ENCODE measurements at places on chromosomes 5 and 9.

GRCh38 chr9:34377404-34377746 is 677 bp upstream of the MYORG start:
- H3K4me3 ChIP-seq: peak overlapping the region; percentile 82
- H3K4me1 ChIP-seq: peaks cover 14% of the 10 kb centered on the region
- no peak overlapping the region for H3K27ac ChIP-seq
- H3K36me3 ChIP-seq: no peaks in the 10 kb centered on the region

DNA sequence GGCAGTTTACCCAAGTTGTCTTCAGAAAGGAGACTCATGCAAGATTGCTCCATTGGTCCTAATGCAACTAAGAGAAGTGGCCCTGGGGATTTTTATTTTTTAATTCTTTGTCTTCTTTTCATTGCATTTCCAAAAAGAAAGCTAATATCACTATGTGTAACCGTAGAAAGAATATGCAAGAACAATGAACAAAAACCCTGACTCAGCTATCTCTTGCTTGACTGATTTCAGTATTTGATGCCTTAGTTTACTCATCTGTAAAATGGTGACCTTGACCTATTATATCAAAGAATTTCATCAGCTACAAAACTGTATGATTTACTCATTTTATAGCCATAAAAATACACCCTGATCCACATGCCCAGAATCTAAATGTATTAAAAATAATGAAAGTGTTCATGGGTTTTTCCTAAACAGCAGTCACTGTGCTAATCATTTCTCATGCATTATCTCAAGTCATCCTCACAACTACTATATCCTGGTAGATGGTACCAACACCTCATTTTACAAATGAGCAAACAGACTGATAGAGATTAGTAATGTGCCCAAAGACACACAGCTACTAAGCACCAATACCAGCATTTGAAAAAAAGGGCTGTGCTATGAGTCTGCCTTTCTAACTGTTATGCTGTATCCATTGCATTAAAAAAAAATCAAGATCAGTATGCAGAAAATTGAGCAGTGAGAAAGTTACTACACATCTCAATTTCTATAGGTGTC is 185.7 kb downstream of the MLLT3 start:
- H3K36me3 ChIP-seq: no peaks in the 10 kb centered on the region
- DNase-seq: no peak
- H3K27ac ChIP-seq: no peak overlapping the region
- H3K4me3 ChIP-seq: no peak overlapping the region
- H3K27me3 ChIP-seq: no peaks in the 10 kb centered on the region

- no peak overlapping the region for H3K27ac ChIP-seq
- no peak overlapping the region for H3K4me3 ChIP-seq
- no peak for DNase-seq
- H3K4me1 ChIP-seq: no peaks in the 10 kb centered on the region
- no peaks in the 10 kb centered on the region for H3K36me3 ChIP-seq
Measured at GRCh38 chr5:16412556-16412955, 53.0 kb downstream of the ZNF622 start.

GRCh38 chr9:90855208-90855902 is 53.7 kb downstream of the SYK start:
- peaks cover 25% of the 10 kb centered on the region for H3K4me1 ChIP-seq
- no peak overlapping the region for H3K27ac ChIP-seq
- DNase-seq: no peak
- no peaks in the 10 kb centered on the region for H3K36me3 ChIP-seq
- no peak overlapping the region for H3K4me3 ChIP-seq

- no peak overlapping the region for H3K4me3 ChIP-seq
- no peaks in the 10 kb centered on the region for H3K27me3 ChIP-seq
- no peak for DNase-seq
- no peak overlapping the region for H3K27ac ChIP-seq
- no peaks in the 10 kb centered on the region for H3K36me3 ChIP-seq
- no peaks in the 10 kb centered on the region for H3K4me1 ChIP-seq
Measured at GRCh38 chr5:42828671-42829070, 17.0 kb upstream of the SELENOP start.

DNA sequence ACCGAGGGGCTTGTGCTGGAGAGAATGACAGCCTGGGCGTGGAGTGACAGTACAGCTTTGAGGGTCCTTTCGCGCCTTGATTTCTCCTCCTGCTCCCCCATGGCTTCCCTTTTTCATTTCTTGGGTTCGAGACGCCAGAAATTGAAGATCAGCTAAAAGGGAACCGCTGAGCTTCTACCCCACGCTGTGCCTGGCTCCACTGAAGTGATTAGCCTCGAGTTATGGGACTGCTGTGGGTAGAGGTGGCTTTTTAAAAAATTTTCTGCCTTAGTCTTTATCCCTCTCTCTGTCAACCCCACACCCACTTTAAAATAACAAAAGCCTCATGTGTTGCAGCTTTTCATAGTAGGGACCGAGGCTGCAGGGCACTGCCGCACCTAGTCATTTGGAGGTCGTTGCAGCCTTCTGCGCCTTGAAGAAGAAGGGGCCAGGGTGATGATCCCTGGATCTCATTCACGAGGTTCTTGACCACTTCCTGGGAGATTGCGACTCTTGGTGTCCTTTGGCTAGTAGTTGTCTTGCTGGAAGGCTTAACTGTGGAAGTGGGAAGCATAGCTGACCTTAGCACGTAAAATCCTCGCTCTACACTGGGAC is 603 bp downstream of the PPIP5K2 start:
- DNase-seq: peak; percentile 30
- no peaks in the 10 kb centered on the region for H3K36me3 ChIP-seq
- peaks cover 30% of the 10 kb centered on the region for H3K4me1 ChIP-seq

GRCh38 chr5:120464627-120465435 is 731 bp downstream of the PRR16 start:
- 0 out of 2 replicates have a peak, but pooled peaks cover 4% of the 10 kb centered on the region for H3K4me1 ChIP-seq
- peak; percentile 25 for DNase-seq
- no peak overlapping the region for H3K27ac ChIP-seq

DNA sequence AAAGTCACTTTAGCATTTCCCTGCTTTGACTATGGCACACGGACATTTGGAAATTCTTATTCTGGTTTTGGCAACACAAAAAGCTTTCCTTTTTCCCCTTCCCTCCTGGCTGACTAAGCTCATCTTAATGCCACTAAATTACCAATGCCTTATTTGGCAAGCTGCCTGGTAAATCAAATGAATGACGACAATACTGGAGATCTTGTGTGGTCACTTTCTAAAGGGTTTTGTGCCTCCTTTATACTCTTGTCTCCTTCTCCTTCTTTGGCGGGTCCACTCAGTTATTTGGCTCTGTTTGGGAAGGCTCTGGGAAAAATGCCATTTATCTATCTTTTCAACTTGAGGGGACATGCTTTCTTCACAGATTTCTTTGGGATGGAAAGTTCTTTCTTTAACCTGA is 34.9 kb downstream of the SH3GL2 start:
- no peaks in the 10 kb centered on the region for H3K27me3 ChIP-seq
- H3K27ac ChIP-seq: peak overlapping the region; percentile 75
- DNase-seq: peak; percentile 93

- H3K27me3 ChIP-seq: no peaks in the 10 kb centered on the region
- no peak overlapping the region for H3K27ac ChIP-seq
- H3K4me3 ChIP-seq: no peak overlapping the region
- DNase-seq: peak; percentile 81
Measured at GRCh38 chr9:32378993-32379729, 5.3 kb upstream of the ACO1 start.

- peaks cover 15% of the 10 kb centered on the region for H3K36me3 ChIP-seq
- no peak for DNase-seq
- H3K4me3 ChIP-seq: no peak overlapping the region
- H3K27me3 ChIP-seq: no peaks in the 10 kb centered on the region
- no peak overlapping the region for H3K27ac ChIP-seq
Measured at GRCh38 chr5:74722271-74722670, 37.2 kb downstream of the HEXB start.

DNA sequence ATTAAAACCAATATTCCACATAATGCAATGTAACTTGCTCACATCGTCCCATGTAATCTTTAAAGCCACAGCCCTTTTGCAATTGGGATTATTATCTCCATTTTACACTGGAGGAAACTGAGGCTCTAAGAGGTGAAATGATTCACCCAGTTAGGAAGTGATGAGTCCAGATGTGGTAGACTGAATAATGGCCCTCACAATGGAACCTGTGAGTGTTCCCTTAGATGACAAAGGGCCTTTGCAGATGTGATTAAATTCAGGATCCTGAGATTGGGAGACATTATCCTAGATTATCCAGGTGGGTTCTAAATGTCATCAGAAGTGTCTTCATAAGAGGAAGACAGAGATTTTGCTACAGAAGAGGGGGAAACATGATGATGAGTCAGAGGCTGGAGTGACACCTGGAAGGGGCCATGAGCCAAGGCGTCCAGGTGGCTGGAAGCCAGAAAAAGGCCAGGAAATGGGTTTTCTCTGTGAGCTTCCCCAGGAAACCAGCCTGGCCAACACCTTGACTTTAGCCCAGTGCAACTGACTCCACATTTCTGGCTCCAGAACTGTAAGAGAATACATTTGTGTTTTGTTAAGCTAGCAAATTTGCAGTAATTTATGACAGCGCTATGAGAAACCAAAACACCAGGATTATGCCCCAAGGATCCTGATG is 139.1 kb downstream of the KCNIP1 start:
- peaks cover 9% of the 10 kb centered on the region for H3K27me3 ChIP-seq
- H3K36me3 ChIP-seq: no peaks in the 10 kb centered on the region
- no peak overlapping the region for H3K4me3 ChIP-seq
- no peaks in the 10 kb centered on the region for H3K4me1 ChIP-seq
- peak; percentile 16 for DNase-seq
- H3K27ac ChIP-seq: no peak overlapping the region

DNA sequence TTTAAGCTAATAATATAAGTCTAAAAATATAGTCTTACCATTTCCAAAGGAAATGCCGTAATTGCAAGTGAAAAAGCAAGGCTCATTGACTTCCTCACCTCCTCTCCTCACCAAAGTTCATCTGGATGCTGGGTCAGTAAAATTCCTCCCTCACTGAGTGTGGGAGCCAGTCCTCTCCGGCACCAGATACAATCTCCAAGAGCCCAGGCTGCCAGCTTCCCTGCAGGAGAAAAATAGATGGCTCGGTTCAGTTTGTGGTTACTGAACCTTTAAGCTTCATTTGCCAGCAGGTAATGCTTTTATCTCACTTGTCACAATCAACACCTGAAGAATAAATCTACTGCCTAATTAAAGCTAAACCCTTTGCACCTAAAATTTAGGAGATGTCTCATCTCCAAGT is 115.3 kb upstream of the VLDLR start:
- no peak for DNase-seq
- no peak overlapping the region for H3K4me3 ChIP-seq
- H3K27me3 ChIP-seq: 0 out of 2 replicates have a peak, but pooled peaks cover 5% of the 10 kb centered on the region

- peaks cover 2% of the 10 kb centered on the region for H3K4me1 ChIP-seq
- H3K36me3 ChIP-seq: no peaks in the 10 kb centered on the region
- no peaks in the 10 kb centered on the region for H3K27me3 ChIP-seq
Measured at GRCh38 chr9:14967450-14968321, 57.5 kb upstream of the FREM1 start.

DNA sequence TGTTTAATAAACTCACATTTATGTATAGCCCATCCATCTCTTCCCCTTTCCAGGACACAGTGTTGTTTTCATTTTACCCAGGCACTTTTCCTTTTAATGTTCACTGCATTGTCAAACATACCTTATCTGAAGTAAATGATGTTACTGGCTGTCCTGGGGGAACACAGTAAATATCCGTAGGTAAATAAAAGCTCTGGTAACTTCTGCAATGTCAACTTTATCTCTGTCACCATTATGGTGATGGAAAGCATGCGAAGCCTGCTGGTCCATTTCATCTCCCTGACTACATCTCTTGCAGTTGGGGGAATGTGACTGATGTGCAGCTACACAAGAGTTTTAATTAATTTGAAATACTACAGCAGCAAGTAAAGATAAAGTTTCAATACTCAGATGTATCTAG is 1162.1 kb upstream of the SEMA6A start:
- H3K4me3 ChIP-seq: no peak overlapping the region
- no peaks in the 10 kb centered on the region for H3K27me3 ChIP-seq
- H3K4me1 ChIP-seq: no peaks in the 10 kb centered on the region
- H3K27ac ChIP-seq: no peak overlapping the region
- no peaks in the 10 kb centered on the region for H3K36me3 ChIP-seq

DNA sequence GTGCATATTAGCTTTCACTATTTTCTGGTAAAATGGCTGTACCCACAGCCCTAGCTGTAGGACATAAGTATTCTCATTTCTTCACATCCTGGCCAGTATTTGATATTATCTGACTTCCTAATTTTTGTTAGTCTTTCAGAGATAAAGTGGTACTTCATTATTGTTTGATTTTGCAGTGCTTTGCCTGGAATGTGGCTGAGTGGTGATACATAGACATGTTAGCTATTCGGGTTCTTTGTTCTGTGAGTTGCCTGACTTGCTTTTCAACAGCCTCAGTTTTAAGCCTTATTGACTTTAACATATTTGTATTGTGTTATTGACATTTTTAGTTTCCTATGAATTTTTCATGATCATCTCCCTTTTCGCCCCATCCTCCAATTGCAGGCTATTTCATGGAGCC is 161.1 kb downstream of the GABBR2 start:
- H3K27me3 ChIP-seq: no peaks in the 10 kb centered on the region
- H3K4me1 ChIP-seq: peaks cover 23% of the 10 kb centered on the region
- H3K27ac ChIP-seq: no peak overlapping the region
- H3K4me3 ChIP-seq: no peak overlapping the region
- no peaks in the 10 kb centered on the region for H3K36me3 ChIP-seq

DNA sequence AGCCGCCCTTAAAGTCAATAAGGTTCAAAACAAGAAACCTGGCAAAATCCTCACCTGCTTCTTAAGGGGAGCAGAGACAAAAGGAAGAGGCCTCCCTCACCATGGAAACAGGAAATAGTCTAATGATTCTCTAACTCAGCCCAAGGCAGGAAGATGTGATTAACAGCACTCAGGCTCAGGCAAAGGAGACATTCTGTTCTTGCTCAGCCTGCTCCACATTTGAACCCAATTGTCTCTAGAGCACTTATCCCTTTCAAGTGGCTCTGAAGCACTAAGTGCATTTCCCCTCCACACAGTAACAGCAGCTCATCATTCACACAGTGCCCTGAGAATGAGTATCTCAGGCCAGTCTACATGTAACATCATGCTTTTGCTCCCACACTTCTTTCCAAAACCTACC is 72.3 kb downstream of the NIPSNAP3B start:
- no peak for DNase-seq
- no peaks in the 10 kb centered on the region for H3K36me3 ChIP-seq
- no peak overlapping the region for H3K27ac ChIP-seq
- no peaks in the 10 kb centered on the region for H3K4me1 ChIP-seq
- no peaks in the 10 kb centered on the region for H3K27me3 ChIP-seq

DNA sequence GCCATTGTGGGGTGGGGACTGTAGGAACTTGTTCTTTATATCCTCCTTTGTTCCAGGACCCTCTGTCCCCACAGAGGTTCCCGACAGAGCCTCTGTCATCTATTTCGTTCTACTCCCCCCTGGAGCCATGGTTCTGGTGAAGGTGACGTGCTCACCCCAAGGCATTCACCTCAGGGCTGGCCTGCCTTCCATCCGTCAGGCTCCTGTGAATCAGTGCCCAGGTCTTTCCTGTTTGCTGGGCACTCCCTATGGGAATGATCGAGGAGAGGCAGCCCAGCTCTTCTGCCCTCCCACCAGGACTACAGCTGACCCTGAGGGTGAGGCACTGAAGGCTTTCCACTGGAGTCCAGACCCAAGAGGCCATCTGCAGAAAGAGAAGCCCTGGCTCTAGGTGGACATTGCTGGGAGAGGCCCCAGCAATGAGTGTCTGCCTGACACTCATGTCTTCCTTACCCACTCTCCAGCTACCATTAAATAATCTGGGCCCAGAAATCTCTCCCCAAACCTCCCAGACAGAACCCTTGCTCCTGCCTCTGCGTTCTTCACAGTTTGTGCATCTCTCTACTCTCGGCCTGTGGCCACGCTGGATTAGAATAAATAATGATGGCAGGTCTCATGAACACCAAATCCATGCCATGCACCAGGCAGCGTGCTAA is 214.2 kb downstream of the FSTL4 start:
- H3K4me3 ChIP-seq: no peak overlapping the region
- H3K4me1 ChIP-seq: no peaks in the 10 kb centered on the region
- H3K27ac ChIP-seq: no peak overlapping the region
- no peaks in the 10 kb centered on the region for H3K27me3 ChIP-seq
- H3K36me3 ChIP-seq: no peaks in the 10 kb centered on the region
- no peak for DNase-seq
